Stromal cell of bone marrow (primary cell): ENCODE measurements at places on chromosomes 1 and 21.

DNA sequence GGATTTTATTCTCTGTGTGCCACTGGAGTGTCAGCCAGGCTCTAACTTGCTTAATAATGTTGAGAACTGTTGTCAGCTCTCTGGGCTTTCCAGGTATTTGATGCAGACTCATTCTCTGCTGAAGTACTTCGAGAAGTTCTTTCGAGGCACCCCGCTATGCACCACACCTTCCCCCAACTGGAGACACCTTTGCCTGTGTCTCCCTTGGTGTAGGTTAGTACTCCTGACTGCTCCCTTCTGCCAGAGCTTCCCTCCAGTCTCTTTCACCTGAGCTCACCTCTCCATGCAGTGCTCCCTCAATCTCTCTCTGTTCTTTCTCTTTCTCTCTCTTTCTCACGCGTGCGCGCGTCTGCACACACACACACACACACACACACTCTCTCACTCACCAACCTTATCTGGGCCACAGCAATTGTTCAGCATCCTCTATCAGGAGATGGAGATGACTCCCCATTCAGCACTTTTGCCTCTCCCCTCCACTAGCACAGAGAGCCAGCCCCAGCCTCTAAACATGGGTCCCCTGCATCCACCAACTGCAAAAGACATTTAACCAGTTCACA lies 14.0 kb upstream of the MGST3 start:
- no peak for DNase-seq

GRCh38 chr1:221444346-221444745 lies 297.5 kb downstream of the DUSP10 start:
- no peak for DNase-seq

- no peak for DNase-seq
Measured at GRCh38 chr1:42730988-42731387, 9.0 kb downstream of the CLDN19 start.

DNA sequence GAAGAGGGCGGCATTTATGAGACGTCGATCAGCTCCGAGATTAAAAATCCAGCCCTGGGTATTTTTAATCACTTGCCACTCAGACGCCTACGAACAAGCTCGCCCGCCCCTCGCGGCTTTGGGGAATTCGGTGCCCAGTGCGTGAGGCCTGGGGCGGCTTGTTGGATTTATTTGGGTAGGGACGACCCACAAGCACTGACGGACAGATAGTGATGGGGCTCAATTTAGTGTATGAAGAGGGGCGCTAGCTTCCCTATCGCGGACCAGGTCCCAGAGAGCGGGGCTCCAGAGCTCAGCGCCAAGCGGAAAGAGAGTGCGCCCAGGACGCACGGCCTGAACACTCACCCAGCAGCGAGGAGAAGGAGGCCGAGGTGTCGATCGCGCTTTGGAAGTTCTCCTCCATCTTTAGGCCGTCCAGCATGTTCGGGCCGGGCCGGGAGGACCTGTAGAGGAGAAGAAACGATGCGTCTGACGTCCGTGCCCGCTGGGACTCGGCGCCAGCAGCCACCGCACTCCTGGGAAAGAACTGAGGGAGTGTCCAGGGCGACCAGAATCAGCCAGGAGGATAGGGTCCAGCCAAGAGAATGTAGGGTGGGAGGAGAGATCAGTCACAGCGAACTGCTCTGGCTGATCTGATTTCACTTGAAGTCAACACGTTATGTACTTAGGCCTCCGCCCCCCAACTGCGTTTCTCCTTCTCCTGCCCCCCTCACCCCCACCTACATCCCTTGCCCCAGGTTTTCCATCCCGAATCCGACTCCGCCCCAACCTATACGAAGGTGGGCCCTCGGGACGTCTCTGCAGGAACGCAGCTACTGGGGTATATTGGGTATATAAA lies 1.2 kb downstream of the LMX1A start:
- no peak for DNase-seq

DNA sequence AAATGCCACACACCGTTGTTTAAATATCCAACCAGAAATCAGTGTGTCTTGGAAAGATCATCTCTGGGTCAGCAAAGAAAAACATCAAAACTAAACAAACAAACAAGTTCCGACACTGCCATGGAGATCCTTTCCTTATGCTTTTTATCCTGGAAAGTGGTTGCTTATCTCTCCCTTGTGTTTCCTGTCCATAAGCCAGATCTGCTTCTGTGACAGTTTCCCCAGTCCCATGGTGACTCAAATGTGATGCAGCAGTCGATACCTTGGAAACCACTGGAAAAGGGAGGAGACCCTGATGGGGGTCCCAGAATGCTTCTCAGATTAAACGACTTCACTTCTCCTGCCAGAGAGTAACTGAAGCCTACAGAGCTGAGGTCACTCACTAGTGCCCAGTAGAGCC lies 94.7 kb downstream of the DMRTA2 start:
- no peak for DNase-seq

DNA sequence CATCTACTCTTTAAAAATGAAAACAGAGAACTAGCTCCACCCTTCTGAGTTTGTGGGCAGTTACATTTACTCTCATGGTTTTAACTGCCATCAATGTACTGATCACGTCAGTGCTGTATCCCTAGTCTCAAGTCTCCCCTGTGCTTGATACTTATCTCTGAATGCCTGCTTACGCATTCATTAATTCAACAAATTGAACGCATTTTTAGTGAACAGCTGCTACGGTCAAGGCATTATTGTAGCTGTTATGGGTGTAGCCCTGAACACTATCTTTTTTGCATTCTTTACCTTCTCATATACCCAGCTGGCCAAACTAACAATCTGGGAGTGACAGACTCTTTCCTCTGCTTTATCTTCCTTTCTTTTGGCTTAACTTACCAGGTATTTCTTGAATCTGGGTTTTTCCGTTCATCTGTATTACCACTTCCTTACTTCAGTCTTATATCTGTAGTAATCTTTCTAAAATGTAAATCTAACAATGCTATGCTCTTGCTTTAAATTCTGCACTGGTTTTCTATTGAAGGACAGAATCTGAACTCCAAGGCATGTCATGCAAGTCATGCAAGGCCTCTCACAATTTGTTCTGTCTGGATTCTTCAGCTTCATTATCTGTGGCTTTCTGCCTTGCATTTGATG lies 33.3 kb downstream of the SMG7 start:
- no peak for DNase-seq

DNA sequence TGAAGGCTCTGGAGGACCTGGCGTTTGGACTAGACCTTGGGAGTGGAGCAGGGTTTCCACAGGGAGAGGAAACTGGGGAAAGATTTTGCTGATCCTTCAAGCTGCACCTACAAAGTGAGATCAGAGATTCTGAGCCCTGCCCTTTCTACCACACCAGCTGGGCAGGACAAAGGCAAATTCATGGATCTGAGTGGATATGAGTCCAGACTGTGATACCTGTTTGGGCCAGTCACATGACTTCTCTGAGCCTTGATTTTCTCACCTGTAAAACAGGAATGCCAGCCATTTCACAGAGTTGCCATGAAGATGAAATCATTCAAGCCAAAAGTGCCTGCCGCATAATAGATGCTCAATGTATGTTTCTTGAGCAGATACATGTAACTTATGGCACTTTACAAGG lies 4.9 kb upstream of the RASSF5 start:
- DNase-seq, result no peak

DNA sequence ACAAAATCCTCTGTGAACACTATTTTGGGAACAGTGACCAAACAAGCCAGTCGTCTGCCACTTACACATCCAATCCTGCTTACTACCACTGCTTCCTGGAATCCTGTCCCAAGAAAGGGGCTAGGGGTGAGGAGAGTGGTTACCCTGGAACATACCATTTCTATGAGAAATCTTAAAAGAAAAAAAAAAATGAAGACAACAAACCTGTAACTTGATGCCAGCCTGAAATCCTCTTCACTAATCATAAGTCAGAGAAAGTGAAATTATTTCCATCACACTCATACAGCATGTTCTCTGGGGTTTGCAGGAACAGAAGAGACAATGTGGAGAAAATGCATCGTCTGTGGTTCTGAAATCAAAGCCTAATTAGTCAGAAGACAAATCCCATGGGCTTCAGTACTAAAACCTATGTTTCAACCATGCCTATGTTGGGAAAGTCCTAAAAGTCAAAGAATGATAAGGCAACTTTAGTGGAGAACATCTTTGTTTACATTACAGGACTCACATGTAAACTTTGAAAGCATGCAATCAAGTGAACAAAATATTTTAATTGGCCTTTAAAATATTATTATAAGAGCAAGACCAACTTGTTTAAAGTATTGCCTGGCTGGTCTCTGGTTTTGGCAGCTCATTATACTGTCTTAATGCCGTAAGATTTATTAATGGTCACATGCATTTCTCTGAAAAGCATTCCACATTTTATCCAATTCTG lies 220.7 kb downstream of the LTN1 start:
- peak; percentile 70 for DNase-seq

GRCh38 chr1:229156872-229157271 lies 114.0 kb upstream of the RAB4A start:
- no peak for DNase-seq

GRCh38 chr1:56576880-56577405 lies 2.4 kb downstream of the PLPP3 start:
- DNase-seq, result no peak

GRCh38 chr1:235417086-235417697 lies 50.0 kb downstream of the TBCE start:
- DNase-seq, result peak; percentile 59

DNA sequence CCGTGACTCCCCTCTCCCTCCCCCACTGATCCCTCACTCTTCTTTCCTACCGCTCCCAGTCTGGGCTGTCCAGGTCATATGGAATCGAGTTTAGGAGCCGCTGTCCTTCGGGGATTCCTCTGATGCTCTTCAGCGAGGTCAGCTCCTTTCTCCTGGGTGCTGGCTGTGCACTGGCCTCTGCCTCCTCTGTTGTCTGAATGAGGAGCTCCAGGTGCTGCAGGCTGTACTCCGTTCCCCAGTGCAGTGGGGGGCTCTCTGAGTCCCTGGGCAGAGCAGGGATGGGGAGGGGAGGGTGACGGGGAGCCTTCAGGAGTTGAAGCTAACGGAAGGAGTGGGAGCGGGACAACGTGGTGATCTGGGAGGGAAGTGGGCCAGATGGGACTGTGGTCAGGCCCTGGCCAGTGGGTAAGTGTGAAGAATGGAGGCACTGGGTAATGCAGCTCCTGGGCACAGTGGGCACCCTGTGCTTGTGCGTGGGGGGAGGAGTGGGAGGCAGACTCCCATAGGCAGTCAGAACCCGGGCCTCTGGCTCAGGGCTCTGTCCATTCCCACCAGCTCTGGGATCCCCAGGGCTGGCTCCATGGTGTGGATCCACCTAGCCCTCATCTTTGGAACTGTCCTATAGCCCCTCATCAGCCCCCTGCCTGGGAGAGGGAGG lies 59.5 kb upstream of the TLR5 start:
- no peak for DNase-seq

GRCh38 chr1:55484173-55484572 lies 269.0 kb upstream of the USP24 start:
- DNase-seq, result no peak

- no peak for DNase-seq
Measured at GRCh38 chr1:245099401-245099800, 55.4 kb upstream of the KIF26B start.

- DNase-seq, result peak; percentile 23
Measured at GRCh38 chr1:234862944-234863515, 253.1 kb upstream of the IRF2BP2 start.

DNA sequence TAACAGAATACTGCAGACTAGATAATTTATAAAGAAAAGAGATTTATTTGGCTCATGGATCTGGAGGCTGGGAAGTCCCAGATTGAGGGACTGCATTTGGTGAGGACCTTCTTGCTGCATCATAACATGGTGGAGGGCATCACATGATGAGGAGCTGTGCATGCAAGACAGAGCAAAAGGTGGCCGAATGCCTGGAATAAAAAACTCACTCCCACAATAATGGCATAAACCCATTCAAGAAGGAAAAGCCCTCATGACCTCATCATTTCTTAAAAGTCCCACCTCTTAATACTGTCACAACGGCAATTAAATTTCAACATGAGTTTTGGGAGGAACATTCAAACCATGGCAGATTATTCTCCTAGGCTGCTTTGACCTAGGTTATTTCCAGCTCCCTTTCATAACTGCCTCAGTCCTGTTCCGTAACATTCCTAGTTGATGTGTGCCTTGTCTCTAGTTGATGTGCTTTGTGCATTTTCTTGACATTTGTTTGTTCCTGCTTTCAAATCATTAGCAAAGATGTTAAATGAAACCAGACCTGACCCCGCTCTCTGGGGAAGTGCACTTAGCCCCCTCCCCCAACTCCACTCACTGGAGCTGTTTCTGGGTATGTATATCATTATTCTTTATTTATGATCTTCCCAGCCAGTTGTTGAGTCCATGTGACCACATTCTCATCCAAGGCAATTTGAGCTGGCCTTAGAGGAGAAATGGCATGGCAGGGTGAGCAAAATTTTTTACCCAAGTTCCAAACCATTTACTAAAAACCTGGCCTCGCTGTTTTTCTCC lies 148.5 kb downstream of the GDAP2 start:
- DNase-seq, result no peak

GRCh38 chr1:78177708-78178270 lies 132.0 kb downstream of the GIPC2 start:
- no peak for DNase-seq

- DNase-seq, result no peak
Measured at GRCh38 chr21:38267991-38268863, 11.4 kb downstream of the KCNJ15 start.

- no peak for DNase-seq
Measured at GRCh38 chr1:203307641-203308126, 2.4 kb downstream of the BTG2 start.

- no peak for DNase-seq
Measured at GRCh38 chr1:82154219-82154970, 353.7 kb downstream of the ADGRL2 start.

GRCh38 chr1:235941876-235942624 lies 75.3 kb upstream of the LYST start:
- no peak for DNase-seq

- DNase-seq, result no peak
Measured at GRCh38 chr1:237799762-237800474, 90.8 kb downstream of the ZP4 start.

DNA sequence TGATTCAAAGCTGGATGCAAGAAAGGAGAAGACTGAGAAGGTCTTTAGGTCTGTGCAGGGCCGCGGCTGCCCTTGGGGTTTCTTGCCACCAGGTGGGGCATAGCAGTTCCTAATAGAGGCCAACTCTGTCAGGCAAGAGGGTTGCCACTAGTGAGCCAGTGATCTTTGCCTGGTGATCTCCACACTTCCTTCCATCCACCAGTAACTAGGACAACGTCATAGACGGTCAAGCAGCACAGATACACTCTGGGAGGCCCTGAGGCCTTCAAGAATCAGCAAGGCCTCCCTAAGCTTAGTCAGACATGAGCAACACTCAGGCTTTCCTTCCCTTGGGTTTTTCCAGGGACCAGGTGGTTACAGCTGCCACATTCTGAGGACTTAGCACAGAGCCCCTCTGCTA lies 32.9 kb upstream of the ATP2B4 start:
- no peak for DNase-seq

GRCh38 chr1:29563571-29563970 lies 327.2 kb downstream of the PTPRU start:
- DNase-seq, result no peak

- peak; percentile 56 for DNase-seq
Measured at GRCh38 chr1:113965703-113966412, 13.4 kb upstream of the OLFML3 start.

DNA sequence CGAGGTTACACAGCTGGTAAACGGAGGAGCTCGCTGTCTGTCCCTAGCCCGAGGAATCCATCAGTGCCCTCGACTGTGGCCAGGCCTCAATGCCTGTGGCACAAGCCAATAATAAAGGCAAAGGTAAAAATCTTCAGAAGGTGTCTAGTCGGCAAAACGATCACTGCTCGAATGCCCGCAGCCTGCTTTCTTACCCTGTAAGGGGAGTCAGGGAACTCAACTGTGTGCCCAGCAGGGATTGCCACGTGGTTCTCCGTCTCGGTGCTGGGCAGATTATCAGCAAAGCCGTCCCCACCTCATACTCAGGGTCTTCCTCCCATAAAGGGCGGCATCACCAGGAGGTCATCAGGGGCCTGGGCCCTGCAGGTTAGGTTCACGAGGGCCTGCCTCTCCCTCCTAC lies 103.4 kb downstream of the PAX7 start:
- DNase-seq, result no peak
